NCI-H2107 (cell line): ENCODE measurements at places on chromosomes 4 and X.

- DNase-seq, result no peak
These were observed 17.8 kb downstream of the WDR1 start for GRCh38 chr4:10098780-10099160.

- no peak for DNase-seq
These were observed 9.4 kb downstream of the C4orf50 start for GRCh38 chr4:6008766-6009385.

DNA sequence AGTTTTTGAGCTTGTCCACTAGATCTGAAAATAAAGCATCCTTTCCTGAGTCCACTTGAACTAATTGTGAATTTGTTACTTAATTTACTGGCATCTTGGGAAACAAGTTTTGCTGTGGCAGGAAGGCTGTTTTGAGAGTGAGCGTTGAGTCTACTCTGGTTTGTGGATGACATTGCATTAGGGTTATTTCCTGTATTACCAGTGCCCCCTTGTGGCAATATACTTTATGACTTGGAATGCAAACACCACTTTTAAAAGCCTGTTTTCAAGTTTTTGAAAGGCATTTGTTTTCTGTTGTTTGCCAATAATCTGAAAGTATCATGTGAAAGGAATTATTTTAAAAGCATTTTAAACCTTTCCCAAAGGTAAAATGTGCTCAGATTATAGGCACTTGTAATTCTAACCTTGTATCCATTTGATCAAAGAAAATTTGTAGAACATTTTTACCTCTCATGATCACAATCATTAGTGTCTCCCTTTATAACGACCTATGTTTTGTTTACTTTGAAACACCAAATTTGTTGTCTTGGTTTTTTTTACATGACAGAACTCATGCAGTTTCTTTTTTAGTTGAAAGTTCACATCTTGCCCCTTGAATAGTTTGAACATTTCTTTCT is 18.0 kb upstream of the CYP2U1 start:
- peak; percentile 4 for DNase-seq

GRCh38 chrX:129651756-129652564 is 2.8 kb downstream of the APLN start:
- no peak for DNase-seq

DNA sequence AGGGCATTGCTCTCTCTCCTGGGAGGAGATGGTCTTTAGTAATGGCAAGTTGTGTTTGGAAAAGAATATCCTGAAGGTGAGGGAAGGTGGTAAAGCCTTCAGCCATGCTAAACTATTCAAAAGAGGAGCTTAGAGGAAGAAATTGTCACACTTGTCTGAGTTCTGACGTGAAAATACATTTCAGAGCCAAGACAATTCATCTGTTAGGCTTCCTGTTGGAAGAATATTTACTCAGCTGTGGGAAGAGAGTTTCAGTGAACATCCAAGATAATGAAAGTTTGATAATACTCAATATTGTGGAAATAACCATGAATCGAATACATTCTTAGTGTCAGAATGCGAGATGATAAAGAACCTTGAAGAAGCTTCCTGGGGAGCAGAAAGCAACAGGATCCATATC is 143.3 kb downstream of the GPAT3 start:
- DNase-seq, result no peak

GRCh38 chrX:70592091-70592490 is 147.5 kb downstream of the DLG3 start:
- DNase-seq, result no peak

- no peak for DNase-seq
These were observed 166.0 kb downstream of the FBXW7 start for GRCh38 chr4:152369902-152370295.

GRCh38 chr4:61571761-61572559 is 371.8 kb downstream of the ADGRL3 start:
- no peak for DNase-seq

DNA sequence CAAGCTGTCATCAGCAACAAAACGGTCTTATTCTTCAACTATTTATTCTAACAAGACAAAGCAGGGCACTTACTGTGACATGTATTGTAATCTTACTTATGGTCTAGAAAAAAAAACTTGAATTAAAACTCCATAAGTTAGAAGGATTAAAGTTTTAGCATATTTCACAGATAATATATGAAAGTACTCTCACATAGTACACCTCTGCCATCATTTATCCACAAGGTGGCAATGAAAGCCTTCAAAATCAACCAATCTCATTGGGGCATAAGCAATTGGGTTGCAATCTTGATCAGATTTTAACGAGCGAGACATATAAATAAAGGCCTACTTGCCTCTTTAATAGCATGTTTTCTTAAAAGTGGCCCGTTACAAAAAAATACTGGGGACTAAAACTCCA is 1382.9 kb downstream of the FAM133A start:
- DNase-seq, result no peak

- no peak for DNase-seq
These were observed 825.6 kb downstream of the PCDH7 start for GRCh38 chr4:31545755-31546154.

DNA sequence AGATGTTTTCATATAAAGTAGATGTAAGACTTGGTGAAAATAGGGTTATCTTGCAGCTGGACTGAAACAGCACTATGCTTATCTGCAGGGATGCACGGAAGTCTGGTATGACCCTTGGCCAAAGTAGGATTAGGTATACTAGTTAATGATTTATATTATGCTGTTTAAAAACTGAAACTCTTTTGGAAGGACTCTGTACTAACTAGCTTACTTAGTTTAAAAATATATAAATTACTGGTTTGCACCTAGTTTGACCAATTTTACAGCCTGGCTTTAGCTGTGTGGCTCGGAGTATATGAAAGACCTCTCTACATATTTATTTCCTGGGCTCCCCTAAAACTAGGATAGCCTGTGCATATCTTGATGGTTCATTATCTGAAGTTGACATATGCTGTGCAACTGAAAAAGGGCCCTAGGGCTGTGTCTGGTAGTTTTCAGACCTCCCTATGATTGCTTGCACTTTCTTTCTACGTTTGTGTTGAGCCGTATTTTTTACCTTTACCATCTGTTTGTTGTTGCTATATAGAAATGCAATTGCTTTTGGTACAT is 89.2 kb downstream of the TMEM144 start:
- DNase-seq, result no peak

- DNase-seq, result no peak
These were observed 15.4 kb upstream of the DOCK11 start for GRCh38 chrX:118480172-118480571.

GRCh38 chr4:110660755-110661154 is 37.9 kb upstream of the PITX2 start:
- DNase-seq, result no peak

DNA sequence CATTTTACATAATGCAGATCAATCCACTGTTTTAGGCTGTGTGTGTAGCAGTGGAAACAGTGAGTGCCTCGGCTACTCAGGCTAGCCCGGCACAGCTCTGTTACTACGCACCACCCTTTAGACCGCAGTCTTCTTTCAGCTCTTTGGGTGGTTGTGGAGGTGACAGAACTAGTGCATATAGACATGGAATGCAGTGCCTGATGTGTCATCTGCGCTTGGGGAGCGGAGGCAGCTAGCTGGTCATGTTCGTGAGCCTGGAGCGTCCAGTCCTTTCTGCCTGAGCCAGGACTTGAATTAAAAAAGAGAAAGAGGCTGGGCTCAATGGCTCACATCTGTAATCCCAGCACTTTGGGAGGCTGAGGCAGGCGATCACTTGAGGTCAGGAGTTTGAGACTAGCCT is 4.8 kb downstream of the TBC1D14 start:
- DNase-seq, result no peak

- no peak for DNase-seq
These were observed 300.2 kb downstream of the USP46 start for GRCh38 chr4:52358883-52359321.

GRCh38 chr4:83390944-83391343 is 56.3 kb upstream of the HPSE start:
- DNase-seq, result no peak

DNA sequence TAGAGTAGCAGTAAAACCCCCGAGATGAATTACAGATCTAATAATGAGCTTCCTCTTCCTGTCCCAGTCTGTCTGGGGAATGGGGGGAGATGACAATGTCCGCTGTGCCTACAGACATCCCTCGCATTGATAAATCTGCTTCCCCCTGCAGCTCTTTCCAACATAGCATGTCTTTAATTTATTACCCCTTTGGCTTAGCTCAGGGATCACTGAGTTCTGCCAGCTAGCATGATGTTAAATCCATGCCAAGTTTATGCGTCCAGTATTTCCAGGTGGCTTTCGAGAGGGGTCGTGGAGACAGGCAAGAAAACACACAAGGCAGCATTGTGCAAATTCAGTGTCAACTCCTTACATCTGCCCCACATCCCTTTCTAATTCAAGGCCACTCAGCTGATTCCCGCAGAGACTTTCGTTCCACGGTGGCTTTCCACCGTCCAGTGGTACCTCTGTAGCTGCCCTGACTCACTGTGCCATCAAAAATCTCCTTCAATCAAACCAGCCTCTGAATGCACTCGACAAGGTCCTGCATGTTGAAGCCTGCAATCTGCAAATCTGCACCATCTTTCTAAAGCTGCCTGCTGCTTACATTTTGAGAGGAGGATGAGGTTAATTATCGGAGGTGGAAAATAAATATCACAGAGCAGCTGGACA is 75.1 kb downstream of the MXRA5 start:
- DNase-seq, result no peak
